ENCODE measurements at places on chromosomes 11 and 22.

- no peak for DNase-seq
Measured at GRCh38 chr11:123443851-123444623, 14.0 kb downstream of the GRAMD1B start.

DNA sequence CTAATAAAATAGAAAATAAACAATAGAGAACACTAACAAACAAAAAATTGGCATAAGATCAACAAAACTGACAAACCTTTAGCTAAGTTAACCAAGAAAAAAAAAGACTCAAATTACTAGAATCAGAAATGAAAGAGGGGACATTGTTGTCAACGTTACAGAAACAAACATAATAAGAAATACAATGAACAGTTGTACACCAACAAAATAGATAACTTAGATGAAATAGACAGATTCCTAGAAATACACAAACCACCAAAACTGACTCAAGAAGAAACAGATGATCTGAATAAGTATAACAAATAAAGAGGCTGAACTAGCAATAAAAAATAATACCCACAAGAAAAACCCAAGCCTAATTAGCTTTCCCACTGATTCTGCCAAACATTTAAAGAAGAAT, 34.7 kb upstream of the TMPRSS4 start:
- no peak for DNase-seq

DNA sequence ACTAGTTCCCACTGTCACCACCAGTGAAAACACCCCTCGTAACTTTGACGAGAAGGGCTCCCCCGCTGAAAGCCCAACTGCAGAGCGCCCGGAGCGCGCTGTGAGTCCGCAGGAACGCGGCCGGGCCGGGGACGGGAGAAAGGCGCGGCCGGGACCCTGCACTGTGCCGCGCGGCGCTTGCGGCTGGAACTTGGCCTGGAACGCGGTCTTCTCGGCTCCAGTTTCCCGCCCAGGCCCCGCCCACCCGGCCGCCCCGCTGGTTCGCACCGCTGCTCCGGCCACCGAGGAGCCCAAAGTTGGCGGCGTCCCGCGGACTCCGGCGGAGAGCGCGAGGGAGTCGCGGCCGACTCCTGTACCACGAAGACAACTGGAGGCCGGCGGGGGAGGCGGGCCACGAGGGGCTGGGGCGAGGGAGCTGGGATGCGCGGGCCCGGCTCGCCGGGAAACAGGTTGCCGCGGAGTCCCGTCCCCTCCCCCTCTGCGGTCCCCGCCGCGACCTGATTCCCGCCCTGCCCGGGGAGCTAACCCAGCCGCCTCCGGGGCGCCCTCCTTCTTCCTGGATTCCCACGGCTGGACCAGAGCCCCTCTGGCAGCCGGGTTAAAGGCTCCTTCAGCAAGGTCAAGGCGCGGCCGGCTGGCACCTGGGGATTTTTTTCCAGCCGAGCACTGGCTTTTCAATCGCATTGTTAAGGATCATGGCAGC, 3.4 kb downstream of the TENM4 start:
- DNase-seq: peak; percentile 52

GRCh38 chr11:120785576-120785975, 238.3 kb upstream of the TBCEL start:
- no peak for DNase-seq

DNA sequence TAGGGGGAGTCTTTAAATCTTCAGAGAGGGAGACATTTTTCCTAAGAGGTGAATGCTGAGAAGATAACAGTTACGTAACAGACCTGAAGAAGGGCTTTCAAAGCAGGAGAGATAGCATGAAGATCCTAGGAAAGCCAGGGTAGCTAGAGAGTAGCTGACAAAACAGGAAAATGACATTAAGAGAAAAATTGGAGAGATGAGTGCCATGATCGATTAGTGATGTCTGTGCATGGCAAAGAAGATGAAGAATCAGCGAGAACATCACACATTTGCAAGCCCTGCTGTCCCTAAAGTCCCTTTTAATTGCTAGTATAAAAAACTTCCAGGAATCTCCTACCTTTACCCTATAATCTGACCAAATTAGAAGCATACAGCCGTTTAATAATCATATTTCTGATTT, 116.9 kb upstream of the PAX6 start:
- DNase-seq: no peak

DNA sequence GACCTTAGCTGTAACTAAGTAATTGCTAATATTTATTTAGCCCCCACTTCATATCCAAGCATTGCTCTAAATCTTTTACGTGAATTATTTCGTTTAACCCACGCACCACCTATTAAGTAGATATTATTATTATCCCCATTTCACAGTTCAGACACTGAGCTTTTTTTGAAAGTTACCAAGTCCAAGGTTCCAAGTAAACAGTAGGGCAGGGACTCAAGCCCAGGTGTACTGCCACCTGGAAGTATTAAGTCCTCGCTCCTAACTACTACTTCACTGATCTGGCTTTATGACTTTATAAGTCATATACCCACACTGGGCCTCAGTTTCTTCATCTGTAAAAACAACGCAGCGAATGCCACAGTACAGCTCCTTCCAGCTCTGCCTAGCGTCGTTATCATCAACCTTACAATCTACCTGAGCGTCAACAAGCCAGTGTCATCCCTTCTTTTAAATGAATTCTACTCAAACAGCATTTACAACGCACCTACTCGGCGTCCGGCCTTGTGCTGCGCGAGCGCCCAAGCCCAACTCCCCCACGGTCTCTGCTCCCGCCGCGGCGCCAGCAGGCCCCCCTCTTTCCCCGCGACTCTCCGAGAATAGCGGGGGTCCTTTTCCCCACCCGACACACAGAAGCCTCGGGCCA, 624 bp downstream of the TMEM41B start:
- DNase-seq: no peak
